Thoracic aorta (tissue), 2 donors: ENCODE measurements at places on chromosomes 12 and 14.

- no peak for DNase-seq
Measured at GRCh38 chr12:26318661-26319068, 123.3 kb downstream of the SSPN start.

DNA sequence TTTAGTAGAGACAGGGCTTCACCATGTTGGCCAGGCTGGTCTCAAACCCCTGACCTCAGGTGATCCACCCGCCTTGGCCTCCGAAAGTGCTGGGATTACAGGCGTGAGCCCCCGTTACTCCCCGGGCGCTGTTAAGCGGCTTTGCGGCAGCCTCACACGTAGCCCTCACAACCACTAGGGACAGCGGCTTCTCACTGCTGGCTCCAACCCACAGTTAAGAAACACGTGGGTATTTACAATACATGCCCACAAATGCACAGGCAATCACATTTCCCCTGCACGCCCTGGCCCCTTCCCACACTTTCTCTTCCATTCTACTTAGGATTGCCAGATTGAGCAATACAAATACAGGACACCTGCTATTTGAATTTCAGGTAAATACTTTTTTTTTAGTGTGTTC lies 37.0 kb upstream of the EIF5 start:
- DNase-seq = no peak

GRCh38 chr14:104477666-104478380 lies 101.7 kb upstream of the C14orf180 start:
- DNase-seq = no peak

DNA sequence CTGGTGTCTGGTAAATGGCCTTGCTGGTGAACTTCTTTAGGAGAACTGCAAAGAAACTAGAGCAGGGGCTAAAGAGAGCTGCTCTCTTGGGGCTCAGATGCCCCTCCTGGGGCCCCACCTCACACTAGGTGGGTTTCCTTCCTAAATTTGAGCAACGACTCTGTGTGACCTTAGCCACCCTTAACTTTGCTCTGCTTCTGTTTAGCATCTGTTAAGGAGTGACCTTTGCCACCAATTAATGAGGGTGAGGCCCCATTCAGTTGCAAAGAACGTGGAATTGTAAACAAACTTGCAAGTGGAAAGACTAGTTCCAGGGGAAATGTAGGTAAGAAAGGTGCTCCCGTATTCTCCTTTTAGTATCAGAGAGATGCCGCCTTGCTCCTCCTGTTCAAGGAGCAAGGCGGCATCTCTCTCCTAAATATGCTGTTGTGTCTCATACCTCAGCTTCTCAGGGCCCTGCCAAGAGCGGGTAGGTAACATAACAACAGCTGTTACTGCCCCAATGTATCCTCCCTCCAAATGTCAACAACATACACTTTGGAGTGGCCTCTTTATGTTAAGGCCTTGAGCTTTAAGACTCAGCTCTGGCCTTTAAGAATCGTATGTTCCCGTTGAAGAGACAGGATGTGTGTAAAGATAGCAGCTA lies 77.6 kb upstream of the FUT8 start:
- no peak for DNase-seq

- DNase-seq = no peak
Measured at GRCh38 chr12:24482882-24483604, 465.9 kb downstream of the BCAT1 start.

DNA sequence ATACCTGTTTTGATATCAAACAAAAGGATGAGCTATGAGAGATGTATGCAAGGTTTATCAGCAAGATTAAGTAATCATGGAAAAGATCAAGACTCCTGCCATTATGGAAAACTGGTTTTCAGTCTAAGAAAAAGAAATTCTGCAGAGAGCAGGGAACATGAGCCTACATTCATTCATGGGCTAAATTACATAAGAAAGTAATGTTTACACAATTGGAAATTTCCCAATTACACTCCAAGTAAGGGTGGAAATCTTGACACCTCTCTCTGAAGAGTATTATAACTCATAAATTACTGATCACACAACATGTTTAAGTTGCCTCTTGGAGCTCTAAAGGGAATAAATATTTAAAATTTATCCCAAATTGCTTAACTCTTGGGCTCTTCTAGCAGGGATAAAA lies 206.2 kb downstream of the SLC6A15 start:
- DNase-seq = no peak

GRCh38 chr12:27572486-27573255 lies 48.7 kb downstream of the PPFIBP1 start:
- no peak for DNase-seq

- DNase-seq = no peak
Measured at GRCh38 chr14:30994681-30995620, 30.5 kb upstream of the AP4S1 start.

DNA sequence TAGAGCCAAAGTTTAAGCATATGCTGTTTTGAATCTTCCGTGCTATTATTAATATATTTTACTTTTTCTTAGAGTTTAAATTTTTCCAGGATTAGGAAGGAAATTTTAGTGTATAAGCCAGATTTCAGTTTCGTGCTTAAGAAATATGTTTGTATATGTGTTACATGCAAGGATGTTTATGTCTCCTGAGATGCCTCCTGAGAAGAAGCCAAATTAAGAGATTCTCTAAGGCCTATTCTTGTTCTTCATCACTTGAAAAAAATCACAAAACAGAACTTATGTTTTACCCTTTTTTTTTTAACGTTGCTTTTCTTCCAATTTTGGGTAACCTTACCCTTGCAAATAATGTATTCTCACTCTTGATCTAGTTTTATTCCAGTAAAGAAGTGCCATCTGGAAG lies 412.7 kb downstream of the TMTC2 start:
- DNase-seq = no peak

DNA sequence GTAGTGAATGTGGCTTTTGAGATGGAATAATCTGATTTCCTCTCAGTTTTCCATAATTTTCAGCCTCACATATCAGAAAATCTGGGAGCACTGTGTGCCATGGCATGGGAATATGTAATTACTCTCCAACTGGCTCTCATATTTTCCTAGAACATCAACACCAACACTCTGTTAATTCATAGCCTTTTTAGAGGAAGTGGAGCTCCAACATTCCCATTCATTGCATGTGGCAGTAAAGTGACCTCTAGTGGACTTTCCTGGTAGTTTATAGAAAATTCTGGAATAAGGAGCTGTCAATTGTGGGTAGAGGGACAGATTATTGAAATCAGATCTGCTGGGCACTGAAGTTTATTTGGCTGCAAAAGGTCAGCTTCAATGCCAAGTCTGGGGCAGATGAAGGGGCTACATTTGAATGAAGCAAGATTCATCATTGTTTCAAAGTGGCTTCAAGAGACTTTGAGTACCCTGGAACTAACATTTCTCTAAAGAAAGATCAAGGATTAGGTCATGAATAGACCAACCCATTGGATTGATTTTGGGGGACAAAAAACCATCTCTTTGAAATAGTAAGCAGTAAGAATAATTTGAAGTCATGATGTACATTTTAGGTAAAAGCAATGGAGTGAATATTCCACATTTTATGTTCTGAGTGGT lies 23.6 kb upstream of the USP44 start:
- DNase-seq = no peak

- no peak for DNase-seq
Measured at GRCh38 chr14:37601865-37602264, 6.4 kb downstream of the TTC6 start.

DNA sequence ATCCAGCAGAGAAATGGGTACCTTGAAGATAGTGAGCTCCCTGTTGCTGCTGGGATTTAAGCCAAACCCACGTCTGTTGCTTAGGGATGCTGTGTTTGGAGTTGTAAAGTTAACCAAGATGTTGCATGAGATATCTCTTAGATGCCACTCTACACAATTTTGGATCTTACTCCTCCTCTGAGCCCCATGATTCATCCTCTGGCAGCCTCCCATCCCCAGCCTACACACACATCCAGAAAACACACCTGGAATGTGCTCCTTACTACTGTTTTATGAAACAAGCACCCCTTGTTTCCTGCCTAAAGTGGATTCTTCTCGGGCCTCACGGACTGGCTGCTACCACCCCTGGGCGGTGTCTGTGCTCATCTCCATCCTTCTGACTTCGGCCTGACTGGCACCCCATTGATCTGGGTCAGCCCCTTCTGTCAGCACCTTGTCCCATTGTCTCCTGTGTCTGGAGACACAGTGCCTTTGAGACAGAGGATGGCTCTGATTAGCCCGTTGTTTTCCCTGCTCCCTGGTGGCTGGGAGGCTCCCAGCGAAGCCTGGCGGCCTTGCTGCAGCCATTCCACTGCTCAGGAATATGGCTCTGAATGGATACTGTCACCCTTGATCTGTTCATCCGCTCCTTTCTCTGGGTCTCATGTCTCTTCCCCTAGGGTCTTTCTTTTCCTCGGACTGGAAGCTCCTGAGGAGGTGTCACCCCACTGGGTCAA lies 24.3 kb downstream of the TSPAN9 start:
- no peak for DNase-seq

- no peak for DNase-seq
Measured at GRCh38 chr12:32698285-32698684, 19.2 kb downstream of the DNM1L start.

- no peak for DNase-seq
Measured at GRCh38 chr12:94025756-94026155, 122.6 kb upstream of the PLXNC1 start.

GRCh38 chr12:16955083-16955657 lies 349.2 kb upstream of the LMO3 start:
- DNase-seq = no peak

- peak; percentile 76 for DNase-seq
Measured at GRCh38 chr14:89137526-89138163, 279.4 kb downstream of the FOXN3 start.

DNA sequence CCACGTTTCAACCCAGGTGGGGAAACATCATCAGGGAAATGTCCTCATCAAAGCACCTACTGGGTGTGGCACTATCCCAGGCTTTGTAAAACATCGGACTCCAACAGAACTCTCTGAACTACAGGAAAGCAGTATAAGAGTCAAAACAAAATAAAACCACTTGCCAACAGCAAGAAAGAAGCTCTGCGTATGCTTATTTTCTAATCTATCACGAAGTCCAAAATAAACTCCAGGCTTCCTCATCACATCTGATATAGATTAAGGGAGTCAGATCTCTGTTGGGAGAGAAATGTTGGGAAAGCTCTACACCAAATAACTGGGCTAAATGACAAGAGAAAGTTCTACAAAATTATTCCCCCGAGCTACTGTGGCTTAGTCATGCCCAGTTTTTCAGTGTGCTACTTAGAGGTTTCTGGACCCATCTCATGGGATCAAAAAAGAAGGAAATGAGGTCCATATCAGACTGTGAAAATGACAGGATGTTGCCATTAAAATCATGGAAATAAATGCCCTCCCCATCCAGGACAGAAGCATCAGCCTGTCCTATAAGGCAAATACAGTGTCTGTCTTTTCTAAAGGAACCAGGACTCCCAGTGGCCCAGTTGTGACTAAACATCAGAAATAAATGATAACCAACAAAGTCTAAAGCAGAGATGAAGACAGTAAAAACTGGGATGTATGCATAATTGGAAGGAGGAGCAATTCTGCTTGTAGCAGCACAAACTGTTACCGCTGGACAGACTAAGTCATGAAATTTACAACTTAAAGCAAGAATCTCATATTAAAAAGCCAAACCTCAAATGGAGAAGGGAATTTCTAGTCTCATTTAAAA lies 149.5 kb downstream of the STXBP6 start:
- no peak for DNase-seq

DNA sequence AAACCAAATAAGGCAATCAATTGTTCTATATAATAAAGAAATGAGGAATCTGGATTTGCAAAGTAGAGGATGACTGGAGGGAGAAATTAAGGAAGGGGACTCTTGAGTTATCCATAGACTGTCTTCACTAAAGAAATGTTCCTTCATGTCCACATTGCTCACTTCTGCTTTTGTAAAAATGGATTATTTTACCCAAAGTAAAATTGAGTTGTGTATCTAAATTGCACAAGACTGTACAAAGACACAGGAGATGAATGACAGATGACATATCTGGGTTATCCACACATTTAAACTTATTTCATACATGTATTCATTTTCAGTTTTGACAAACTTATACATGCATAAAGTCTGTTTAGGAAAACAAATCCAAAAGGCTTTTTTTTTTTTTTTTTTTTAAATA lies 11.3 kb downstream of the ATP2B1 start:
- DNase-seq = no peak

DNA sequence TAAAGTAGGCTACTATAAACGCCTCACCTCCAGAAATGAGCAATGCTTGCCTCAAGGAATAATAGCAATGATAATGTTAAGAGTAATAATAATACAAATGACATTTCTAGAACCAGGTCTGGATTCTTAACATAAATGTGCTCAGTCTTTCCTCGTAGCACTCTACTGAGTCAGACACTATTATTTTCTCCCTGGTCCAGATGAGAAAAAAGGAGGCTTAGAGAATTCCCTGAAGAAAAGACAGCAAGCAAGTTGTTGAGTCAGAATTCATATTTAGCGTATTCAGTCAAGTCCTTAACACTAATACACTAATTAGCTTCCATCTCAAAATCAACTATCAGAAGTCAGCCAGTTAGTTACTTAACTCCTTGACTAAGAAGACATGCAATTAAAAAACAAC lies 13.2 kb downstream of the KCNC2 start:
- no peak for DNase-seq

DNA sequence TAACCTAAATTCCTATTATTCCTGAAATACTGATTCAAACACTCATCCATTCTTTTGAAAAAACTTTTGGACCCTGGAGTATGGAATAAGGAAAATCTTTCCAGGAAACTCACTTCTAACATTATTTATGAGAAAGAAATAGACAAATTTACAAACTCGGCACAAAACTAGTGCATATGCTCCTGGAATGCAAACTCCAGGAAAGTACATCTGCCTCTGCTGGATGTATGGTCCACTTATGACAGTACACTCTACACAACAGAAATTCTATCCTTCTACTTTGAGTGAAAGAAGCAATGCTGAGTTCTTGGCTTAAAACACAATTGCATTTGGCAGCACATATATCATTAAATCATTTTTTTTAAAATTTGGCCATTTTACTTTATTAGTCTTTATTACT lies 700.5 kb upstream of the STXBP6 start:
- DNase-seq = no peak

- no peak for DNase-seq
Measured at GRCh38 chr14:81450100-81450531, 50.0 kb upstream of the STON2 start.

DNA sequence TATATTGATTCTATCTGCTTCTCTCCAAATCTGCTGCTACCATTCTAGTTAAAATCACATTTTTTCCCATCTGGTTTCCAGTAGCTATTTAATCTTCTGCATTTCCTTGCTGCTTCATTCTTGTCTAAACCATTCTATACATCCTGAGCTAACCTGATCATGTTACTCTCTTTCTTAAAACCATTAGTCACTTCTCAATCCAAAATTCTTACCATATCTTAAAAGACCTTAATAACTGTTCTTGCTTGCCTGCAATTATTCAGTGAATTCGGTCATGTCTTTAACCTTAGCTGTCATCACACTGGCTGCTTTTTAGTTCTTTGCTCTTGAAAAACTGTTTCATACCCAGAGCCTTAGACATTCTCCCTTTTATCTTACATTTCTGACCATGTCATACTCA lies 56.4 kb upstream of the PZP start:
- no peak for DNase-seq

DNA sequence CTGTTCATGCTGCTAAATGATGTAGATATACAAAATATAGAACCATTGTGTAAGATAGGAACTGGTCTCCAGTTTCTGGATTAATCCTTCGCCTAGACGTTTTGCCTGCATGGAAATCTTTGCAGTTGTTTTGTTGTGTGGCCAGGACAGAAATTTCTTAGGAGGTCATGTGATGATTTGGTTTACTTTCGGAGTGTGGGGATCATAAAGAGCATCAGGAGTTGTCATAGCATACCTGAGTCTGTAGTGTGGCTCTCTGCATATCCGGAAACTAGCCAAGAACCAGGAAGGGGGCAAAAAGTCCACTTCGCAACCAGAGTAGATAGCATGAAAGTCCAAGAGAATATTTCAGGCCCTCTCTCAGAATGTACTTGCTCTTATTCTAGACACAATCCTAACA lies 3.1 kb downstream of the SAMD4A start:
- no peak for DNase-seq
